ENCODE measurements at places on chromosomes 4 and X. TPM values are rescaled to one million over a fixed set of nuclear protein-coding genes. Genes with fewer than 3 reads are reported as not detected.

DNA sequence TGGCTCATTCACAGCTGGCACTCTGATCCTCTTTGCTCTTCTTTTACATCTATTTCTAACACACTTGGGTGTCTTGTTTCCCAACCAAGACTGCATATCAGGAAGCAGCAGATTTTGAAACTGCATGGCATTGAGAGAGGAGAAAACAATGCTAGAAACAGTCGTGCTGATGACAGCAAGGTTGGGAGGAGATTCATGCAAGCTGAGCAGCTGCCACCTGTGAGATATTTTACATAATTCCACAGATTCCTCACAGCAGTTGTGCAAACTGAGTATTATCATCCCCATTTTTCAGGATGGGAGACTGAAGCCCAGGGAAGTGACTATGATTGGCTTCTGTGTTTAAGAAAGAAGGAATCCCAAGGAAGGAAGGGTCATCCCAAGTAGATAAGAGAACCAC lies 105.0 kb downstream of the SLC2A9 start:
- no peak for DNase-seq

The ZNF674 gene
- total RNA-seq = 8.5 TPM

DNA sequence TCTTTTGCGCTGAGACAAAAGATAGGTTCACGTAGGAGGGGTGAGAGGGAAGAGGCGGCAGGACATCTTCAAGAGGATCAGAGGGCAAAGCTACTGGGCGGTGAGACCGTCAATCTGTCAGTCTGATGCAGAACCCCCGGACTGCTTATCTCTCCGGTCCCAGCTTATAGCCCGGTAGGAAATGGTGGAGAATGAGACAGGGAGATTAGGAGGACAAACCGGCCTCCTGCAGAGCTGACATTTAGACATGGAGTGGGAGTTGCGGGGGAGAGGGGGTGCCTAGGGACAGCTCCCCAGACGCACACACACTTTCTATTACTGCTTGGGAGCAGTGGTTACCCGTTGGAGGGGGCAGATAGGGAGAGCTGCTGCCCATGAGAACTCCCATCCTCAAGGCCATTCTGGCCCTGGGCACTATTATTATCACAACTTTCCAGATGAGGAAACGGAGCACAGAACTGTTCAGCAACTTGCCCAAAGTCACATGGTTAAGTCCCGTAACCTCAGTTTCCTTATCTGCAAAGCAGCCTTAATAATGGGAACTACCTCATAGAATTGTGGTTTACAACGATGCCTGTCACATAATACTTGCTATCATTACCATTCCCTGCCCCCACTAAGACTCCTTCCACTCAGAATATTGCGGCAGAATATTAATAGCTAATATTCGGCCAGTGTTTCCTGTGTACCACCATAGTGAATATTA lies 1.1 kb upstream of the HDAC6 start:
- no peak for DNase-seq

- DNase-seq = no peak
These were observed 46.9 kb downstream of the SH2D1A start for GRCh38 chrX:124393238-124393637.
